GM23338 (cell line): ENCODE measurements at places on chromosomes 3 and 15.
A peak's percentile ranks its signal among the peaks of the same experiment; 100 is the strongest.

- DNase-seq, result peak; percentile 89
Measured at GRCh38 chr3:195859061-195859845, 47.5 kb upstream of the MUC4 start.

GRCh38 chr3:39232859-39233258 is 40.5 kb upstream of the XIRP1 start:
- no peak for DNase-seq

DNA sequence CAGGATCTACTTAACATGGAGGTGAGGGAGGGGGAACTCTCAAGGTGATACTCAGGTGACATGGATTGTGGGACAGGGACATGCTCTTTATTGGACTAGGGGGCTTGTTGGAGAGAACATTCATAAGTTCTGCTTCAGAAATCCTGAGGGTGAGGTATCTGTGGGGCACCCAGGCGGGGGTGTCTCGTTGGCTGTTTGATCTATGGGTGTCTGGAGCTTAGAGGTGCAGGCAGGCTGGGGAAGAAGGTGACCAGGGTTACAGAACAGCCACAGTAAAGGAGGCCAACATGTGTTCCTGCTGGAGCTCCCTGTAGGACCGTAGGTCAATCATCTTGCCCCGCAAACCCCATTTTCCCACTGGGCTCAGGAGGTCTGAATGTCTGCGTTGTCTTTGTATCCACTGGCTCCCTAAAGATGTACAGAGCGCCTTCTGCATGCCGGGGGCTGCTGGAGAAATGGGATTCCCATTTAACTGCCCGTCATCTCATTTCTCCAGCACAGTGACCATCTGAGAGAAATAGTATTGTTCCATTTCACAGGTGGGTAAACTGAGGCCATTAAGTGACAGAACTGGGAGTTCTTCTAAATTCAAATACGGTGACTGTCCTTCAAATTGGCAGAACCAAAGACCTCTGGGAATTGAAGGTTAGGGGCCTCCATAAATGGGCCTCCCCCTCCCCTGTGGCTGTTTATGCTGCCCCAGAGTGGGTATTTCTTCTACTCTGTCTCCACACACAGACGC is 40.3 kb upstream of the TSEN2 start:
- DNase-seq, result no peak

- DNase-seq, result peak; percentile 69
Measured at GRCh38 chr15:33068511-33068990, 126.0 kb downstream of the FMN1 start.

DNA sequence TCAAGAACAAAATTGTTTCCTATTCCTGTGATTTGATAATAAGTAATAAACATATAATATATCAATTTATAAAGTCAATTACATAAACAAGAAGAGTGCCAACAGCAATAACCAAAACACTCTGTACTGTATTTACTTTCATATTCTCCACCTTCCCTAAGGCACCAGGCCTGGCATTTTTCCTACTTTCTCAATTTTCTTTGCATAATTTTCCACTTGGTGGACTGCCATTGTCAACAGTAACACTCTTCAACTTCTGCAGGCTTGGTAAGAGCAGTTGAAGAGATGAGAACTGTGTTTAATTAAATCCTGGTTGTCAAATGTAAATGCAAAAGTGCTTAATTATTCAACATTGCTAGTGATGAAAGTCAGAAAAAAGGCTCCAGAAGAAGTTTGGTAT is 229.8 kb upstream of the PLSCR5 start:
- no peak for DNase-seq

DNA sequence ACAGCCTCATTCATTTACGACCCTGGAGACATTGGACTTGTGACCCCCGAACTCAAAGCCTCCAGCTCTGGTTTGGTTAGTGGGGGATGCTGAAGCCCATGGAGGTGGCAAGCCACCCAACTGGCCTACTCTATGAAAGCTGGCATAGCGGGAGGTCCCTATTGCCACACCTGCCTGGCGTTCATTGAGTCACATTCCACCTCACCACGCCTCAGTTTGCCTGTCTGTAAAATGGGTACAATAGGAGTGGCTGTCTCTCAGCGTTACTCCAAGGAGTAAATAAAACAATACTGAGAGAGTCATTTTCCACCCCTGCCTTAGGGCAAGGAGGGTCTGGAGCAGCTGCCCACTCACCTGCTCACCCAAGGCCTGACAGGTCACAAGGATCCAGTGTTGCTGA is 60.2 kb downstream of the NUP210 start:
- no peak for DNase-seq

GRCh38 chr15:64092864-64093626 is 593 bp downstream of the CIAO2A start:
- DNase-seq, result peak; percentile 76

DNA sequence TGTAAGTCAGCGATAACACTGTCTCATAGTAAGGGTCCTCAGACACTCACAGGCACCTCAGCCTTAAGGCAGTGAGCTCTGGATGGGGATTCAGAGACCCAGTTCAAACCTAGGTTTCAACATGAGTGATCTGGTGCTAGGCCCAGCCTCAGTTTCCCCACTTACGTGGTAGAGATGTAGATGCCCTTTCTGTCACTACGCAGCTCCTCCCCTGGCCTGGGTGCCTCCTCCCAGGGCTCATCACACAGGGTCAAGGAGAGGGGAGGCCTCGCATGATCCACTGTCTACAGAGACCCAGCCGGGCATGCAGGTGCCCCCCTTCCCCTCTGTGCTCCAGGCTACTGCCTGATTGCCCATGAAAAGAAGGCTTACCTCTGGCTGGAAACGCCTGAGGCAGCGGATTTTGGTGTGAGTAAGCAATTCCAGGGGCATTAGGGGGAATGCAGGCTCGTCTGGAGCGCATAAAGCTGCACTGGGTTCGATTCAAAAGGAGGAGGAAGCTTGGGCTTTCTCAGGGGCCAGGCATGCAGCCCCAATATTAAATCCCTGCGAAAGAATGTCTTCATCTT is 69.8 kb upstream of the ANKRD34C start:
- DNase-seq, result peak; percentile 45

GRCh38 chr3:102444101-102444500 is 9.3 kb downstream of the ZPLD1 start:
- no peak for DNase-seq

- DNase-seq, result no peak
Measured at GRCh38 chr3:177470197-177470941, 273.1 kb upstream of the TBL1XR1 start.

GRCh38 chr15:41079717-41080116 is 36.4 kb downstream of the INO80 start:
- DNase-seq, result no peak

DNA sequence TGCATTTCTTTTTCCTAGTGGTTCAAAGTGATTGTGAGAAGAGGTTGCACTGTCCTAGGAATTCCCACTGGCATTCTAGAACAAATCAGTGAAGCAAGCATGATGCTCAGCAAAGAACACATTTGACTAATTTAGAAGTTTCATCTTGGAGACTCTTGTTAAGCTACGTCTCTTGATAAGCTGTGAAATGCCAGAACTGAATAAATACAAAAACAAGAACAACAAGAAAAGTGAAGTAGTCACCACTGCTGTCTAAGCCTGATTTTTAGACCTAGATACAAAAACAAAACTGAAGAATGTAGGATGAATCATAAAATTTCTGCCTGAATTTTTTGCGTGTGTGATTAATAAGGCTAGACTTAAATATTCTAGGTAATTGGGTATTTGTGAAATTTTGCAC is 1162.4 kb downstream of the TUSC7 start:
- DNase-seq, result no peak

- no peak for DNase-seq
Measured at GRCh38 chr3:66997560-66998112, 471 bp upstream of the KBTBD8 start.

DNA sequence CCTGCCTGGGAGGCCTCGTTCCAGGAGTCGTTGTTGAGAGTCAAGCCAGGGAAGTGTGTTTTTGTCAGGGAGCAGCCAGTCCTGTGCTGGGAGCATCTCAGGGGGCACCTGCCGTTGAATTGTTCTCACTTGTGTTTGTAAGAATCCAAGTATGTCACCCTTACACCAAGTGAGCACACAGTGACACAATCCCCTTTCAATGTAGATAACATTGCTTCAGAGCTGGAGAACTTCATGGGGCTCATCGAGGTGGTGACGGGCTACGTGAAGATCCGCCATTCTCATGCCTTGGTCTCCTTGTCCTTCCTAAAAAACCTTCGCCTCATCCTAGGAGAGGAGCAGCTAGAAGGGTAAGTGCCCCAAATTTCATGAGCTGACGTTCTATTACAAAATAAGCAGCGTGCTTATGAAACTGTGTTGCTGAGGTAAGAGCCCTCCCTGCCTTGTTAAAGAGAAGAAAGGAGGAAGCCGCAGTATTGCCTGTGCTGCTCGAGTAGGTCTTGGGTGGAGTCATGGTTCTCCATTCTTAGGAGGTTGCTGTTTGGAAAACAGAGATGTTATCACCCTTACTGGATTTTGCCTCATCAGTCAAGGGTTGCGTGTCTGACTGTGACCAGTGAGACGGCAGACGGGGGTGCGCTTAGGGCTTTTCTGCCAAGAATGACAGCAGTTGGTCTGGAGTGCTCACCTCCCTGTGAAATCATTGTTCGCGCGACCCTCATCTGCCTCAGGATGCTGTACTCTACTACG is 108.1 kb downstream of the PGPEP1L start:
- DNase-seq, result no peak

DNA sequence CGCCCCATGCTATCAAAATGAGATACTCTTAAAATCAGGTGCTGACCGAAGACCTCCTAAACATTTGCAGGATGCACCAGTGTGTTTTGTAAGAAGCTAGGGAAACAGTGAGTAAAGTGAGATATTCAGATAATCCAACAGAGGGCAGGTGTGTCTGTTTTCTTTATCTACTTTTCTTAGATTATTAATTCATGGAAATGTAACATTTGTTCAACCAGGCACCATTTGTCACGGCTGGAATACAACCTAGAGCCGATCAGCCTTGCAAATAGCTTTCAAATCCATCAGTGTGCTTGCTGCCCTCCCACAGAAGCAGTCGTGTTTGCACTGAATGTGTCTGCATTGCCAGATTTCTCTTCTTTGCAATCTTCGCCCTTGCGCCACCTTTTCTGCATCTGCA is 201.9 kb upstream of the CHRM5 start:
- no peak for DNase-seq

GRCh38 chr15:41182266-41182665 is 48.3 kb downstream of the EXD1 start:
- DNase-seq, result no peak

DNA sequence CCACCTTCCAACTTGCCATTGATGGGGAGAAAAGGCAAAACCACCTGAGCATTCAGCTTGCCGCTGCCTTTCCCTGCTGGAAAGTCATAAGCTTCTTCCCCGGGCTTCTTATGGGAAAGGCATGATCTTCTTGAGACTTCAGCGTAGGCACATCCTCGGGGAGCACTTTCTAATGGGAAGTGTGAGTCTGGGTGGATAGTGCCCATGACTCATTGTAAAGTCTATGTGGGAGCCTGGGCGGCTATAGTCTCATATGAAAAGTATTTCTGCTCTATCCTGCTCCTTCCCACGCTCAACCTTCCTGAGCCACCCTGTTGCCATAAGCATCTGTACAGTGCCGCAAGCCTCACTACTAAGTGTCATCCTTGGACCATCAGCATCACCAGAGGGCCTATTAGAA is 309.9 kb upstream of the THBS1 start:
- DNase-seq, result no peak

GRCh38 chr3:106010829-106011228 is 142.0 kb upstream of the CBLB start:
- DNase-seq, result no peak

- DNase-seq, result no peak
Measured at GRCh38 chr15:90376789-90377188, 11.3 kb upstream of the IQGAP1 start.

DNA sequence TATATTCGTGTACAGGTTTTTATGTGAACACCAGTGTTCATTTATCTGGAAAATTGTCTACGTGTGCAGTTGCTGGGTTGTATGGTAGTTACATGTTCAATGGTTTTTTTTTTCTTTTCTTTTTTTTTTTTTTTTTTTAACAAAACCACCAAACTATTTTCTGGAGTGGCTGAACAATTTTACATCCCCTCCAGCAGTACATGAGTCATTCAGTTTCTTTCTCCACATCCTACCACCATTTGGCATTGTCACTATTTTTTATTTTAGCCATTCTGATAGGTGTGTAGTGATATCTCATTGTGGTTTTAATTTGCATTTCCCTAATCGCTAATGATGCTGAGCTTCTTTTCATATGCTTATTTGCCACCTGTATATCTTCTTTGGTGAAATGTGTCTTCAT is 256.3 kb upstream of the EOMES start:
- no peak for DNase-seq

DNA sequence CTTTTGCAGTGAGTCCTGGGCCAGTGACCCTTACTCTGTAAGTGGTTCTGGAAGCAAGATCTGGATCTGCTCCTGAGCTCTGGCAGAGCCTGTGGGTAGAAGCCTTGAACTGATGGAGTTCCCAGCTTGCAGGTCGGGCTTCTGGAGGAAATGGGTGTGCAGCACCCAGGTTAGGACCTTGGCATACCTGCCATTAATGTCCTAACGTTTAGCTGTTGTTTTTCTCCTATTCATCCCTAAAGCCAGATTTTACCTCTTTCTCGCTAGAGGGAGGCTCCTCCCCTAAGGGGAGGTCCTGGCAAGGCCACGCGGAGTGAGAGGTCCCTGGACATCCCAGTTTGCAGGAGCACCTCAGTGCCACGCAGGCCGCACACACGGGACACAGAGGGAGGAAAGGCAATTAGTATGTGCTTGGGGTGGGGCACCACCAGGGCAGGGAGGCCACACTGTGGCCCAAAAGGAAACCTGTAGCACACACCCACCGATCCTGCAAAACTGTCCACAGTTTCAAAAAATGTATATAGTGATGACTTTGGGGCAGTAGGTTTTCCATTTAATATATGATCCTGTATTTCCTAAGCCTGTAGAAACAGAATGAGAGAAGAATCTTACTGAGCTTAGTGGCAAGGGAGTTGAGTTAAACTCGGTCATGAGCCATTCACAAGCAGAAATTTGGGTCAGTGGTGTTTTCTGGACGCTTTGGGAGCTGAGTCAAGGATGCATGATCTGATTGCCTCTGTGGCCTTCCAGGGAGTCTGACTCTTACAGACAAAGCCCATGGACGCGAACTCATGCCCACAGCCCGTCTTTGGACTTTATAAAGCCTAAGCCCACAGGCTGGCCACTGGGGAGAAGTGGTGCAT is 148.7 kb downstream of the LRRK1 start:
- DNase-seq, result no peak

GRCh38 chr3:100662113-100662823 is 47.0 kb upstream of the TFG start:
- peak; percentile 64 for DNase-seq

DNA sequence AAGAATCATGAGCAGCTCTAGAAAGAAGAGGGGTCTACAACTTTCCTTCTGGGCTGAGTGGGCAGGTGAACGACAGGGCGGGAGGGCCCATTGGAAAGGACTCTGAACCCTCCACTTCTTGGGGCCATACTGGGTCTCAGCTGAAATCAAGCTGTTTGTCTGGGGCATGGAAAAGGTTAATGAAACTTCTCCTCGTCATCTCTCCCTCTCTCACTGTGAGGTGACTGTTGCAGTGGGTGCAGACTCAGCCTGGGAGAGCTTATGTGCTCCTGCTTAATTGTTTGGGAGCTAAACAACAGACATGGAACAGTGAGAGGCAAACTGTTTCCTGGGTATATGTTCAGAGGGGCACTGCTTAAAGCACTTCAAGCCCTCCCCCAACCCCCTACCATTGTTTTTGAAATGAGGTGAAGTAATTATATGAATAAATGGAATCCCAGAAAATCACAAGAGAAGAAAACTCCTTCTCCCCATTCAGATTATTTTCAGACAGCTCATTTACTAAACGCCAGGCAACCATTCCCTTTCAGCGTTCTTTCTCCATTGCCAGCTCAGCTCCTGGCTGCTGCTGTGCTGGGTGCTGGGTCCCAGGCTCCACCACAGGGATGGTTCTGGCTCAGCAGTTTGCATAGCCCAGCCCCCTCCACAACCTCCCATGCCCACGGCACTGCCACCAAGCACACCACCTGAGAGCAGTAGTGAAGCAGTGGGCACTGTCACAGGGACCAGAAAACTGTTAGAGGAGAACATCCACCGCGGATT is 444.9 kb upstream of the TBL1XR1 start:
- no peak for DNase-seq
